Cortex of kidney (tissue), 1 donor: ENCODE measurements at places on chromosomes 6 and 20.

- no peak for DNase-seq
Measured at GRCh38 chr6:109526905-109527628, 44.0 kb upstream of the ZBTB24 start.

DNA sequence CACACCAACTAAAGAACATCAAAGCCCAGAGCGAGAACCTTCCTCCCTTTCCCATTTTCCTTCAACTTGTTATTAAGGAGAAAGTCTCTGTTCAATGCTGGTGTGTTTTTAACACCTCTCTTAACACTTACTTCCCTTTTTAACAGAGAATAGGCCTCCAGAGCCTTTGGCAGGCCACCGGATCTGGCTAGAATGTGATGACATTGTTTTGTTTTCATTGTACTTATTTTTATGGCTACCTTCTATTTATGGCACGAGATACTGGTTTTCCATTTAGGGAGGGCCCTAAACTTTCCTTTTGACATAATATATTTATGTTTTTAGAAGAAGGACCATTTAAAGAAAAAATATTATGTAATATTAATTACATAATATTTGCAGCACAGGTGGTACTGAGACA lies 21.6 kb downstream of the TCF15 start:
- DNase-seq = no peak

DNA sequence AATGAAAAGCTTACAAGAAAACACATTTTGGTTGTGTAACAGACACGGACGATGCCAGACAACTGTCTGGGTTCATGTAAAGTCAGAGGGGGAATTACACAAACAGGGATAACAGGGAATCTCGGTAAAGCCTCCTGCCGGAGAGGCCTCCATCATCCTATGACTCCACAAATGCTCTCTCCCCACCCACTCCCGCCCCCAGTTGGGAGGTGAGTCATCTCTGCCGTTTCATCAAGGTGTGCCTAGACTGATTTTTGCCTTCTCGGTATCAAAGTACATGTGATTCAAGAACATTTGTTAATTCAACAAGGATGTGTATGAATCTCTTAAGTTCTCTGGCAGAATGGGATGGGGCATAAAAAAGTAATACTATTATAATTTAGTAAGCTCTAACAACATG lies 304.9 kb upstream of the PRDM1 start:
- DNase-seq = no peak

DNA sequence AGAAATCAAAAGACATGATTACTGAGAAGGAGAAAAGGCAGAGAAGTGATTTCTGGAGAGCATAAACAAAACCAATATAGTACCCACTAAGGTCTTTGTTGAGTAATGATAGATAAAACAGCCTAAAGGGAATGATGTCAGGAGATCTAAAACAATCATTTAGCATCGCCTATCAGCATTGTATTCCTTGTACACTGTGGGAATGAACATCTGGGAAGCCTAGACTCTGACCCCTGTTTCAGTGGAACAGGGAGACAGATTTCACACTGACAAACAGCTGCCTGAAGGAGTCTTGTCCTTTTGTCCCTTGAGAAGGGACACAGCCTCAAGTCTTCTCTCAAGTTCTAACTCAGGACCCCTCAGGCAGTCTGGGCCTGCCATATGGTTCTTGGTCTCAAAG lies 1.7 kb downstream of the ASIP start:
- DNase-seq = no peak

DNA sequence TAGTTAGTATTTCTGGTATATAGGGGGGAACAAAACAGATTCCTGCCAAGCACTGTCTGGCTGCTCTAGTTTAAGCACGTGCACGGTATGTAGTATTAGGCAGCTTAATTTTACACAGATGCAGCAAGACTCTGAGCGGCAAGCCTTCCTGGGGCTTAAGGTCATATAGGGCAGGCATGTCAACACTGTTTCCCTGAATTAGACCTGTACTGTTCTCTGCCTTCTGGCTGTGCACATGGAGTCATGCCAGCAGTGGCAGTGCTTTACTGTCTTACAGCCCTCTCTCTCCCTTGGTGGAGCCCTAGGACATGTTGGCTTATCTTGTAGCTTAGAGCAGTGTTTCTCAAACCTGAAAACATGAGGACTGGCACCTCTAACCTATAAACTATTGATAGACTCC lies 56.6 kb downstream of the PHF20 start:
- DNase-seq = no peak
